Stromal cell of bone marrow (primary cell): ENCODE measurements at places on chromosomes 5 and 9.

GRCh38 chr5:152092580-152092979 is 167.9 kb upstream of the GLRA1 start:
- DNase-seq, result no peak

DNA sequence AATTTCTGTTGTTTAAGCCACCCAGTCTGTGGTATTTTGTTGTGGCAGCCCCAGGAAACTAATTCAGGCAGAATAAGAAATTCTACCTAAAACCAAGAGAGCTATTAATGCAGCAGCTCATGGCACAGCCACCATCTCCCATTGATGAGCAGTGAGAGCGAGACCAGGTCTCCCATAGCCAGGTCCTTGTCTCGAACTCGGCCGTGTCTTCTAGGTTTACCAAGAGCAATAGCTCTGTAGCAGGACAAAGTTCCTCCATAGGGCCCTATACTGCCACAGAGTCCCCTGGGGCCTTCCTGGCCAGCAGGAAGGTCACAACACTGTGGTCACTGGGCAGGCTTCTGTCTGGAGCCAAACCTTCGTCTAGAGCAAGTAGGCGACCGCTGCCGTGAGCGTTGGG is 34.5 kb upstream of the TJP2 start:
- no peak for DNase-seq

GRCh38 chr5:109455598-109456096 is 45.9 kb upstream of the PJA2 start:
- peak; percentile 98 for DNase-seq

DNA sequence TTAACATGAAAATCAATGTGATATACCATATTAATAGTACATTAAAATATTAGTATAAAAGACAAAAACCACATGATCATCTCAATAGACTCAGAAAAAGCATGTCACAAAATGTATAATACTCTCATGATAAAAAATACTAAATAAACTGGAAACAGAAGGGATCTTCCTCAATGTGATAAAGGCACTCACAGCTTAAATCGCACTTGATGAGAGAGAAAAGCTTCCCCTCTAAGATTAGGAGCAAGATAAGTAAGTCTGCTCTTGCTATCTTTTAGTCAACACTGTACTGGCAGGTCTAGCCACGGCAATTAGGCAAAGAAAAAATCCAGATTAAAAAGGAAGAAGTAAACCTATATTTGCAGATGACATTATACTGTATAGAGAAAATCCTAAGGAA is 21.8 kb upstream of the MSH3 start:
- DNase-seq, result no peak

GRCh38 chr5:143319437-143320227 is 83.9 kb downstream of the NR3C1 start:
- no peak for DNase-seq

DNA sequence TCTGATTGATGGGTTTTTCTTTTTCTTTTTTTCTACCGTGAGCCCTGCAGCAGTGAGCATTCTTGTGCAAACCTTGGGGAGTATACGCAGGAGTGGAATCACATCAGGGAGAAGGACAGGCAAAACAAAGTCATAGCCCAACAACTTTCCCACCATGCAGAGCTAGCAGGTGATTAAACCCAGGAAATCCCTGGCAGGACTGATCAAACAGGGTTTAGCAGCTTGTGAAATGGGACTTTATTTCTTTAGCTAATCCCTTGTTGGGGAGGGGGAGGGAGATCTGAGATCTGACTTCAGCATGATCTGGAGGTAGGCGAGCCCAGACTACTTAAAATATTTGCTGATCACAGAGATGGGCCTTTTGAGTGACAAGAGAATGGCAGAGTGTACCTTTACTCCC is 162.0 kb upstream of the GLRA1 start:
- DNase-seq, result no peak

- no peak for DNase-seq
Measured at GRCh38 chr9:20312732-20313131, 309.6 kb downstream of the MLLT3 start.

- DNase-seq, result no peak
Measured at GRCh38 chr5:7468742-7469141, 72.8 kb downstream of the ADCY2 start.

DNA sequence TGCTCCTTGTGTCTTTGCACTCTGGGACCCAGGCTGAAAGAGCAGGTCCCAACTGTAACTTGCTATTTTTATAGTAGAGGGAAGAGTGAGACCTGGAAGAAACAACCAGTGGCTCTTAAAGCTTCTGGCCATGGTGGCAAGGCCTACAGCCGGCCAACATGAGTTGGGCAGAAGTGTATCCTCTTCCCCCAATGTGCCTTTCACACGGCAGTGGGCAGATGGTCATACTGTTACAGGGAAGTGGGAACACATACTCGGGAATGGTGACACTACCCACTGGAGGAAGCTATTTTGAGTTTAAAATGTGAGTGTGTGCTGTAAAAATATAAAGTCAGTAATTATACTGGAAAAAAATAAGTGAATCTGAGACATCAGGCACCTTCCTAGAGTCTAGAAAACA is 116.0 kb downstream of the MVB12B start:
- DNase-seq, result no peak

DNA sequence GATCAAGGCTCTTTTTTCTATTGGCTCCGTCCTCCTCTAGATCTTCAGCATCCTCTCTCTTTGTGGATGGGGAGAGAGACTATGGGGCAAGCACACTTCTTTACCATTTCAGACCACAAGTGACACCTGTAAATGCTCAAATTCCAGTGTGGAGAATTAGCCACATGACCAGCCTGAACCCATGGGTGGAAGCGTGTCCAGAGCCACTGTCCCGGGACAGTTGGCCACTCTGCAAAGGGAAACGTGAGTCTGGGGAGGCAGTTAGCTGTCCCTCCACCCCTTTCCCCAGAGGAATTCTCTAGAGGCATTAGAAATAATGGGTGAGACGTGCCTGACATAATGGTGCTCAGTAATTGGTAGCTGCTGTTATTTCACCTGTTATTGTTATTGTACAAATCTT is 40.9 kb downstream of the AMBP start:
- DNase-seq, result no peak

GRCh38 chr5:125236981-125237380 is 490.5 kb upstream of the ZNF608 start:
- DNase-seq, result no peak

GRCh38 chr5:116841734-116842133 is 267.1 kb upstream of the SEMA6A start:
- no peak for DNase-seq

DNA sequence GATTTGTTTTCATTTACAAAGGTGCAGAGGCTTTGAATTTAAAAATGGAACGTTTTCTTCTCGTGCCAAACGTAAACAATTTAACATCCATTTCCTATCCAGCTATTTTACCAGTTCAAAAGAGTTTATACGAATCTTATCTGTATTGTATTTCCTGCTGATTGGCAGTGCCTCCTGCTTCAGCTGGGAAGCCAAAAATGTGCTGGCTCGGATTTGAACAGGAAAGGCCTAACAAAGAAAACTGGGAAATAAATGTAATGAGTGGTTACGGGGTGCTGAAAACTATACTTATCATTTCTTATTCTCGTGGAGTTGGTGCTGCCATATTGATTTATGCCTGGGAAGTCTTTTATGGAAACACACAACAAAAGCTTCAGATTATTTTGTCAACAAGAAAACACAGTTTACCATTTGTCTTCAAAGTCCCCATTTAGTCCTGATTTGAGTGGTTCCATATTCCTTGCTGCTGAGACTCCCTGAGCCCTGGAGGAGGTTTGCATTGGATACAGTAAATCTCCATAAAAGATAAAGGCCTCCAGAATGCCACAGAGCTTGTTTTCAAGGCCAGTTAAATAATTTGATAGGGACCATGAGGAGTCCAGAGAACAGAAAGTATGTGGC is 507.4 kb downstream of the RASEF start:
- no peak for DNase-seq

DNA sequence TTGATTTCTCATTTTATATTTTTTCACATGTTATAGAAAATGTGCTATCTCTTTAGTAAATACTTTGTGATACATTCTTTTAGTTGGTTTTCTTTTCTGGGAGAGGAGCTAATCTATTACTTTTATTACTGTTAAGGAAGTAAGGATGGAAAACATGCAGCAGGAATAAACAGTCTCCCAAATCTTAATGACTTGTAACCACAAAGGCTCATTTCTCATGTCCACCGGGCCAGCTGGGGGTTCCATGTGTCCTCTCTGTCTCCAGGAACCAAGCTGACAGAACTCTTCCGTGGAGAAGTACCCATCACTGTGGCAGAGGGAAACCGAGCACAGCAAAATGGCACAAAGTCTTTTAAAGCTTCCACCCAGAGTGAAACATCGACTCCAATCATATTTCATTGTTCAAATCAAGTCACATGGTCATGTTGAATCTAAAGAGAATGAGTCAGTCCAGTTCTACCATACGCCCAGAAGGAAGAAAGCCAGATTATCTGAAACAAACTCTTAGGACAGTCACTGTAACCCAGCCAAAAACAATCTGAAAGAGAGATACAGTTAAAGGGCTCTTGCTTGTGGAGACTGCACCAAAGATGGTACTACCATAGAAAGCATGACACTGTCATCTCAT is 97.1 kb upstream of the CDH6 start:
- peak; percentile 69 for DNase-seq

DNA sequence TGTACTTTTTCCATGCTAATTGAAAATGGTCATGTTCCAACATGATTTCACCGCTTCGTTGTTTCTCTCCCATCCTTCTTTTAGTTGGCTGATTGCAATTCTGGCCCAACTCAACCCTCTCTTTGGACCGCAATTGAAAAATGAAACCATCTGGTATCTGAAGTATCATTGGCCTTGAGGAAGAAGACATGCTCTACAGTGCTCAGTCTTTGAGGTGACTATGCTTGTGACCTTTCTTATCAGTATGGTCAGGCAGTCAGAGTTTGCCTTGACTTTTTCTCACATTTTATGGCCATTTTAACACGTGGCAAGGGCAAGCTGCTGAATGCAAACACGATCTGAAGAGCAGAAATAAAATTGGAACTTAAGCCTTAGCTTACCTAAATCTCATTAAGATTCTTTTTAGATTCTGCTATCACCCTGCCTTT is 36.0 kb upstream of the CREBRF start:
- DNase-seq, result no peak

DNA sequence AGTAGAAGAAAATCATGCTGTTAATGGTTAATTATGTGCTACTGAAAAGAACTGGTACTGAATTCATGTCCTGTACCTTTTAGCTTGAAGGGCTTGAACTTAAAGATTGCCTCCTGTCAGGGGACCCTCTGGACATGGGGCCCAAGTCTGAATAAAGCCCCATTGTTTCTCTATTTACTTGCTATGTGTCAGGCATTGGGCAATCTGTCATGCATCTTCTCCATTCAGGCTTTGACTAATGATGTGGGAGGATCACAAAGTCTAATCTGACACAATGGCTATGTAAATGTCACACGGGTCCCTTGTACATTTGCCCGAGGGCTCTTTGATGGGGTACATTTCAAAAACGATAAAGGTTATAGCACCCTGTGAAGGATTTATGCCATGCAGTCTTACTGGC is 64.0 kb upstream of the TUSC1 start:
- no peak for DNase-seq

GRCh38 chr5:2756211-2757152 is 5.0 kb upstream of the IRX2 start:
- peak; percentile 73 for DNase-seq

DNA sequence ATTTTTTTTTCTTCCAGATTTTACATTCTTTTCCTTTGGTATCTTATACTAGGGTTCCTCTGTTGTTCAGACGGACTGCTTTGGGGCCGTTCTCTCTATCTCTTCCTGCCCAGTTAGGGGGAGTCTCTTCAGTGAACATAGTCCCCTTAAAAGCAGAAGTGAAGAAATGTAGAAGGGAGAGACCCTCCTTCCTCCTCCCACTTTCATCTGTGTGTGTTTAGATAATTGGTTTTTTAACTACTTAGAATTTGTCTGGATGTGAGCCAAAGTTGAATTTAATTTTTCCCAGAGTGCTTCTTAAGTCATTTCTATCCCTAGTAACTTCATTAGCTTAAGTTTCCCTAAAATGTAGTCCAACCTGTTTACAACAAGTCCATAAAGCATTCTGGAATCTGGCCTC is 167.5 kb downstream of the HACD4 start:
- DNase-seq, result no peak

- DNase-seq, result no peak
Measured at GRCh38 chr5:683551-684481, 9.3 kb downstream of the TPPP start.
